ENCODE measurements at places on chromosomes 1 and 21.
A peak's percentile ranks its signal among the peaks of the same experiment; 100 is the strongest.

DNA sequence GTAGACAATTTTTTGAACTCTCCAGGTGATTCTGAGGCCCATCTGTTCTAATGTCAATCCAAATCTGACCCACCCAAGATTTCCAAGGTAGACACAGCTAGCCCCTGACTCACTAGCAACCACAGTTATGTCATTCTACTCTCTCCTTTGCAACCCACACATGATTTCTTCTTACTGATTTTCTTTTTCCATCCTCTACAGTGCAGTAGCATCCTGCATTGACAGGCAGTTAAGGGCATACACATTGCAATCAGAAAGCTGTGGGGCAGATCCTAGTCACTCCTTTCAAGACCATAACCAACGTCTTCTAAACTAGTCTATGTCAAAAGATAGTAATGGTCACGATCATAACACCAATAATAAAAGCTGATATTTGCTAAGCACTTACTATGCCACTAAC, 54.2 kb downstream of the JAK1 start:
- DNase-seq, result no peak

- peak; percentile 13 for DNase-seq
Measured at GRCh38 chr1:168688644-168689326, 40.2 kb downstream of the DPT start.

DNA sequence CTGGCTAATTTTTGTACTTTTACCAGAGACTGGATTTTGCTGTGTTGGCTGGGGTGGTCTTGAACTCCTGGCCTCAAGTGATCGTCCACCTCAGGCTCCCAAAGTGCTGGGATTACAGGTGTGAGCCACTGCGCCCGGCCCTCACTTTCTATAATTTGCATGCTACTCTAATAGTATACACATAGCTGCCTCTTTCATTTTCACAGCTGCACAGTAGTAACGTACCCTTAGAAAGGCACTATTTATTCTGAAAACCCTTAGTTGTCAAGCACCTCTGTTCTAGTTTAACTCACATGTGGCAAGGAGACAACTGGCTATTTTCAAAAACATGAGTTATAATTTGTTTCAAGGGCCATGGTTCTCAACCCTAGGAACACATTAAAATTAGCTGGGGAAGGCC, 17.2 kb downstream of the TPM3 start:
- DNase-seq, result no peak

DNA sequence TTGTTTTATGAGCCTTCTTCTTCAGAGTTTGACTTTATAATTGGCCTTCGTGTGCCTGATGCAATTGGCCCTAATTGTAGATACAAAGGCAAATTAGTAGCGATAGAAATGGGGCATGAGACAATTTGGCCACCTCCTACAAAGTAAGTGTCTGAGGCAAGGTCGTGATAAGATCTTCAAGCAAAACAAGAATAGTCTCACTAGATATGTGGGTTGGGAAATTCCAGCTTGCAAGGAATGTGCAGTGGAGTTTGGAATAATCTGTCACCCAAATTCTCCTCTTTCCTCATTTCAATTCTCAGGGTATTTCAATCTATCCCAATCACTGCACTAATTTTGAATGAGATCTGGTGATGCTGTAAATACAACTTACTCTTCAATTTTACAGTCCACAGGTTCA, 11.4 kb upstream of the TSNAX start:
- no peak for DNase-seq

- DNase-seq, result peak; percentile 79
Measured at GRCh38 chr1:92934395-92935378, 26.6 kb downstream of the DIPK1A start.

DNA sequence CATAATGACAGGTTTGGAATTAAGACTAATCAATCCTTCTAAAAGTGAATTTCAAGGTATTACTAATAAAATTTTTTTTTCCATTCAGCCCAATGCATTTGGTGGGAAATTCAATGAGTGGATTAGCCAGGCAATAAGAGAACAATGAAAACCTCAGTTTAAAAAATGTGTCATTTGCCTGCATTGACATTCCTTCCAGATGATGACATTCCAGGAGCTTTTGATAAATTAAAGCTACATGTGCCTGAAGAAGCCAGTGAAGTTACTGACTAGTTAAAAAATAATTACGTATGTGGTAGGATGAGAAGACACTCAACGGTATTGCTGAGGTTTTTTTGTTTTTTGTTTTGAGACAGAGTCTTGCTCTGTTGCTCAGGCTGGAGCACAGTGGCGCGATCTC, 37.9 kb upstream of the RC3H1 start:
- no peak for DNase-seq

- no peak for DNase-seq
Measured at GRCh38 chr1:74395571-74395970, 116.8 kb downstream of the LRRC53 start.

DNA sequence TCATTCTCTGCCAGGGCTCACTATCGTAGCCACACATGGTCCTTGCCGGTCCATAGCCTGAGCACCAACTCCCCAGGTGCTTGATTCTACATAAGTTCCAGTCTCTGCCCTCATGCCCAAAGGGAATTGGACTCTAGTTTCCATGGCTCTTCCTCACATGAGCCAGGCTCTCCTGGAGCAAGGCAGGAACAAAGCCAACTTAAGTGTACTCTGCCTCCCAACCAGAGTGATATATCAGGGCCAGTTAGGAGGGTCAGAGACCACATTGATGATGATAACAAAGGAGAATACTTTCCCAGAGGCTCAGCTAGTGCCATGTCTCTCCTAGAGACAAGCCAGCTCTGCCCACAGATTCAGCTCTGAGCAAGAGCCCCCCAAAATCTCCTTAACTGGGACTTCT, 70.9 kb downstream of the ERI3 start:
- DNase-seq, result peak; percentile 61

DNA sequence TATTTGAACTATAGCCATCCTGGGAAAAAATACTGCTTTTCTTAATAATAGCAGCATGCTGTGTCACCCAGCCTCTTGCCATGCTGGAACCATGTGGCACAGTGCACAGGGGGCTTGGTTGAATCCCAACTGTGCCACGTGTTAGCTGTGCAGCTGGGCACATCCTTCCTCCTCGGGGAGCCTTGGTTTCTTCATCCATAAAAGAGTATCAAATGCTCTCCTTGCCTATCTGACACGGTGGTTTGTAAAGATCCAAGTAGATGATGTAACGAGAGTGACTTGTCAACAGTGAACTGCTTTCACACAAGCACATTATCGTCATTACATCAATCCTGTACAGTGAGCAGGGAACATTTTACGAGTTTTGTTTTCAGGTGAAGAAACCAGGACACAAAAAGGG, 24.4 kb downstream of the VASH2 start:
- DNase-seq, result no peak
